ENCODE measurements at places on chromosomes 3 and 15.

- DNase-seq, result no peak
Observed at GRCh38 chr15:52241489-52241888, 50.3 kb upstream of the GNB5 start.

DNA sequence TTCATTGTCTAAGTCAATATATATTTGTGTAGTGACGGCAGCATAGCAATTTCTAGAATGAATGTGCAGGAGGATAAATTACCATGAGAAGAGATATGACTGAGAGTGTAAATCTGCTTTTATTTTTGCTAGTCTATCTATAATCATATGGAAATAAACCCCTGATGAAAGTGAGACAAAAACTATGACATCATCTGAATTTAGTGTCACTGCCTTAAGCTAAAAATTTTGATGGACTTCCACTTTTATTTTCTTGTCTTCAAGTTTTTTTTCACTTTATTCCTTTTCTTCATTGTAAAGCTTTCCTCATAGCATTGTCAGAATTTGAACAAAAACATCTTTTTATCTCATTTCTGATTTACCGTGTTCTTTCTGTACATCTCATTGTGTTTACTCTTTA, 242.0 kb downstream of the CHST2 start:
- DNase-seq, result no peak

DNA sequence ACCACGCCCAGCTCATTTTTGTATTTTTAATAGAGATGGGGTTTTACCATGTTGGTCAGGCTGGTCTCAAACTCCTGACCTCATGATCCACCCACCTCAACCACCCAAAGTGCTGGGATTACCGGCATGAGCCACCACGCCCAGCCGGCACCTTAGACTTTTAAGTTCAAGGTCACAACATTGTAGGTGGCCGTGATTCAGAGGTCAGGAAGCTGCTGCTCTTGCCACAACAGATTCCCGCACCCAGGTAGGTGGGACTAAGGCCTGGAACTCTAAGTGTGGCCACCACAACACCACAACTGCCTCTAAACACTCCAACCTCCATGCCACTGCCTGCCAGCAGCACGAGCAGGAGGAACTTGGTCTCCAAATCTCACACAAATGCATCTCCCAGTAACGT, 196.8 kb downstream of the STT3B start:
- DNase-seq, result no peak

- peak; percentile 36 for DNase-seq
Observed at GRCh38 chr3:72446218-72447058, 401.8 kb downstream of the SHQ1 start.

GRCh38 chr3:103613397-103614156, 1178.8 kb downstream of the ZPLD1 start:
- no peak for DNase-seq

GRCh38 chr15:33822479-33822878, 145.8 kb upstream of the CHRM5 start:
- DNase-seq, result no peak

- DNase-seq, result no peak
Observed at GRCh38 chr3:66083096-66083678, 44.5 kb upstream of the MAGI1 start.

DNA sequence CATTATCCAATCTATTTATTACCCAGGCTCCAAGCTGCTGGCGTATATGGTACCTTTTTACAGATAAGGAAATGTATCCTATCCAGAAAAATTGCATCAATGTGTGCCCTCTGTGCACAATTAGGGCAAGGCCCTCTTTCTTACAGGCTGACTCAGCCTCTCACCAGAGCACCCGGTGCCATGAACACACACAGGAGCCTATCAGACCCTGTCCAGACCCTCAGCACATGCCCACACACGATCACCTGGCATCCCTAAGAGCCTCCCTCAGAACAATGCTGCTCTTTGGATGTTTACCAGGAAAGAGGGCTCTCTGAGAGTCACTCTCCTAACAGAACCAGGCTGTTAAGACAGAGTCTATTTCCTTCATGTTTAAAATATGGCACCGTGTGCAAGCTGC, 460.0 kb upstream of the TBL1XR1 start:
- DNase-seq, result no peak

DNA sequence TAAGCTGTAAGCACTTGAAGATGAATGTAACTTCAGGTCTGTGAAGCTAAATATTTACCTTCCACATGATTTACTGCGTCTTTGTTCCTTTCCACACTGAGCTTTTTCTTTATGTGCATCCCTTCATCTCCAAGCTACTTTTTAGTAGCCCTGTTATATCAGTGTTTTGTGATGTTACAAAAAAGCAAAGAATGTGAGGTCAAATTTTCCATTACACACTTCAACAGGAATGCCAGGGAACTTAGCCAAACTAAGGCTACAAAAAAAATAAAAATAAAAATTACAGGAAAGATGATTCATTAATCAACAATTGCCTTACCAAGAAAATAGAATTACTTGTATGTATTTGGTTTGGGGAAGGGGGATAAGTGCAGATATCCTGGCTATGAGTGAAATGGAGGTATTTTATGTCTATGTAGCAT, 73.0 kb downstream of the FILIP1L start:
- no peak for DNase-seq

GRCh38 chr3:14552041-14552648, 12.0 kb upstream of the GRIP2 start:
- DNase-seq, result no peak

- no peak for DNase-seq
Observed at GRCh38 chr3:127043041-127043641, 60.2 kb downstream of the PLXNA1 start.

DNA sequence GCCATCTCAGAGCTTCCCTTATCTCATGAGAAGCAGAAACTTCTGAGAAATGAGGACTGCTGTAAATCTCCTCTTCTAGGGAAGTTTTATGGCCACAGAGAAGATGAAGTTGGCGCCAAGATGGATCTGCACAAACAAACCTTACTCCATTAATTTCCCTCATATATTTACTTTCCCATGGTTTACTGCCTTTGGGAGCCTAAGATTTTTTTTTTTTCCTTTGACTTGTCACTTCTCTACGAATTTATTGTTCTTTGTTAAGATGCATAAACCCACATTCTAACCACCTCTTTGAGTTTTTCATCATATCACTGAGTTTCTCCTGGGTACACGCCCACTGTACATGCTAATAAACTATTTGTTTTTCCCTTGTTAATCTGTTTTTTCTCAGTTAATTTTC, 21.5 kb upstream of the NPTN start:
- DNase-seq, result no peak

GRCh38 chr3:194800002-194800401, 114.3 kb downstream of the FAM43A start:
- DNase-seq, result no peak

GRCh38 chr15:21268436-21268940, 171.8 kb downstream of the POTEB3 start:
- no peak for DNase-seq

- DNase-seq, result no peak
Observed at GRCh38 chr3:156781310-156782230, 44.6 kb upstream of the LEKR1 start.

DNA sequence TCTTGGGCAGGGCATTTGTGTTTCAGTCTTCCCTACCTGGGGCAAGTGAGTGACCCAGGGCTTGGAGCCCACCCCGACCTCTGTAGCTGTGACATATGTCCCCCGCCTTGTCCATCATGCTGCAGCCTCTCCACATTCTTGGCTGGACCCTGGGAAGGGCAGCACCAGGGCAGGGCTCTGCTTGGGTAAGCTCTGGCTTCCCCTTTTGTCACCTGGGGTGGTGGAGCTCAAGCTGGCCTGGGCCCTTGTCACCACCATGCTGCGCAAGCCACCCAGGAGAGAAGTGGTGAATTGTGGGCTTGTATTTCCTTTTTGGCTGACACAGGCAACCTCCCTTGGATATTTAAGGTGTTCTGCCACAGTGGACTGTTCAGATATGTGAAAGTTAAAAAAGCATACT, 29.3 kb downstream of the SPSB4 start:
- no peak for DNase-seq

- DNase-seq, result no peak
Observed at GRCh38 chr15:62104846-62105245, 38.1 kb downstream of the C2CD4A start.

- DNase-seq, result no peak
Observed at GRCh38 chr3:53184701-53185100, 23.7 kb downstream of the PRKCD start.

GRCh38 chr3:155350571-155350970, 57.1 kb upstream of the STRIT1 start:
- DNase-seq, result no peak

- no peak for DNase-seq
Observed at GRCh38 chr15:85890620-85890980, 95.9 kb upstream of the KLHL25 start.

DNA sequence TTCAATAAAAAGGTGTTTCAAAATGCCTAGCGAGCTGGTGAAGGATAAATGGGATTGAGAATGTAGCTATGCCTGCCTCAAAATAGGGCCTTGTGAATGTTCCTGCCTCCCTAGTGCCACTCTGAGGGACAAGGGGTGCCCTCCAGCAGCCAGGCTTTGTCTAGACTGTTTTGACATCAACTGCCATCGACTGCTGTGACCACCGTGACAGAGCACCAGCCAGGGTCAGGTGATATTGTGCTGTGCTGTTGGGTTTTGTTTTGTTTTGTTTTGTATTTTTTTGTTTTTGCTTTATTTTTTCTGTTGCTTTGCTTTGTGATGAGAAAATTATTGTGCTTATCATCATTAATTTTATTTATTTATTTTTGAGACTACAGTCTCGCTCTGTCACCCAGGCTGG, 144.8 kb downstream of the SMAD6 start:
- no peak for DNase-seq

DNA sequence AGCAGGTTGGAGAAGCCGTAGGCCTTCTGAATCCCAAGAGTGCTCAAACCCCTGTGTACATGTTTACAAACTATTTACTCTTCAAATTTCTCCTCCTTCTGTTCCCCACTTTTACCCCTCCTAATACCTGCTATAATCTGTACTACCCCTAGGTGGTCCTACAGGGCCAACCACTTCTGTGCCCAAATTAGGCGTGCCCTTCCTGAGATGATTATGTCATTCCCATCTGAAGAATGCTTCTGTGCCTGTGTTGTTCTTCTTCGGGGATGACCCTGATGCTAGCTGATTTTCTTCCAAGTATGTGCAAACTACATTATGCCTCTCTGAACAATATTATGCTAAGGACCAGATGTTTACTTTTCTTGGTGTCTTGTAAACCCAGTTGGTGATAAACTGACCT, 20.5 kb downstream of the RBP2 start:
- no peak for DNase-seq

DNA sequence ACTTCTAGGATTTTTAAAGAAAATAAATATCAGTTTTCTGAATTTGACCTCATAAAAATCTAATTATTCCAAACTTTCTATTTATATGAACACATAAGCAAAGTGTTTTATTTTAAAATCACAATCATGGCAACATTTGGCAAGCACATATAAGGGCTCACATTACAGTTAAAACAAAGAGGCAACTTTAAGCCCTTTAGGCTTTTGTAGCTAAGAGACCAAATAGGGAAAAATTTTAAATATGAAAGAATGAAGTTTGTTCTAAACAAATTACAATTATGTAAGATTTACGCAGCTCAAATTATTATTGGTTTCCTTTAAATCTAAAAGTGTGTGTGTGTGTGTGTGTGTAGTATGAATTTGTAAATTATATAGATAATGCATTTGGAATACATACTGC, 267.0 kb downstream of the ZIC4 start:
- DNase-seq, result no peak

DNA sequence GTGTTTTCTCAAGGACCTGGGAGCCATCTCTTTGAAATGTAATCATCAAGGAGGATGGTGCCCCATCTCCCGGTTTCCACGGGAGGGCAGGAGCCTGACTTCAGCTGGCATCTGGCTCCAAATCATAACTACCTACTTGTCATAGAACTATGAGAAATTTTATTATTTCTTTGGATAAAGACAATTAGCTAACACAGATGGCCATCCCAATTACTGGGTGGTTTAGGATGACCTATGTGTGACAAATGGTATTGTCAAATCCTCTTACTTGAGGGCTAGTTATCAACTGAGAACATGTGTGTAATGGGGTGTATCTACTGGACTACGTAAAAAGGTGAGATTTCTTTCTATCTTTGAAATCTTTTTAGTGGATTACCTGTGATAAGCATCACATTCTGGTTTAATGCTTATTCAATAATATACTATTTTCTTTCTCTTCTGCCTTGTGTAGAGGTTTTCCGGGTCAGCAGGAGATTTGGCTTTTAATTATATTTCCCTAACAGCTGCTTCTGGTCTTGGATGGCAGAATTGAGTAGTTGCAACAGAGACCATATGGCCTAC, 15.3 kb upstream of the PARP14 start:
- DNase-seq, result no peak

DNA sequence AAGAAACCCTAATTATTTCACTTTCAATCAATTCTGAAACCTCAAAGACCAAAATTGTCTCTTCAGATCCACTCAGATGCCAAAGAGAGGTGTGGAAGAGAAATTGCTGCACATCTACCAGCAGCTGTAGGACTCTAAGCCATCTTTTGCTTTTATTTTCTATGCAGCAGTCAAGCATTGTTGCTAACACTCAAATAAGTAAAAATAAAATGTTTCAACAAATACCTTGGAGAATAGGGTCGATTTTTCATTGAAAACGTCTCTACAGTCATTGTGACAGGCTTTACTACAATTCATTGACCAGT, 66.4 kb upstream of the CFAP20DC start:
- no peak for DNase-seq

- DNase-seq, result no peak
Observed at GRCh38 chr15:60026555-60026954, 22.4 kb downstream of the FOXB1 start.

DNA sequence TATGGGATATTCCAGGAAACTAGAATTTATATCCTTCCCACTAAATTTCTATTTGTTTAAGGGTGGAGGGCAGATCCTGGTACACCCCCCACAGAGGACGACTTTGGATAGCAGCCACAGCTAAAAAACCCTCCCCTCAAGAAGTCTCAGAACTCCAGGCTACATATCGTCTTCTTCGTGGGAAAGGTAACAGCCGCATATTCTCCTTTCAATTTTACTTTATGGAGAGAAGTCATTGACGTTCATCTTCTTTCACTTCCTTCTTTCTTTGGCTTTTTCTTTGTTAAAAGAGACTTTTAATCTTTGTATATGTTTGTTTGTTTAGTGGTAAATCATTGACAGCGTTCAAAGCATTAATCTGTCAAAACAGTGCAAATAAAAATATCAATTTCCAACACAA, 36.3 kb downstream of the TRIP4 start:
- DNase-seq, result no peak
